ENCODE measurements at places on chromosomes 6 and 20.

- no peak for DNase-seq
Measured at GRCh38 chr20:50111120-50111828, 1.7 kb downstream of the UBE2V1 start.

DNA sequence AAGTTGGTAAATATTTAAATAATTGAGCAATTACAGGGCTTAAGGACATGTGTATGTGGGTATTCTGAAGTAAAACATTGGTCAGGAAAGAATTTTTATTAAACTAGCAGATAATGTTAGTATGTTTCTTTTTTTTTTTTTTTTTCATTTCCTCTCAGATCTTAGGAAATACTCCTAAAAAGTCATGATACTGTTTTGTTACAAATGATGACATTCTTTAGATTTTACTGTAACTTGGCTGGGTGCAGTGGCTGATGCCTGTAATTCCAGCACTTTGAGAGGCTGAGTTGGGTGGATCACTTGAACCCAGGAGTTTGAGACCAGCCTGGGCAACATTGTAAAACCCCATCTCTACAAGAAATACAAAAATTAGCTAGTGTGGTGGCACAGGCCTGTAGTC lies 41.5 kb downstream of the CDC40 start:
- no peak for DNase-seq

- no peak for DNase-seq
Measured at GRCh38 chr20:52104546-52105441, 86.8 kb downstream of the ZFP64 start.

GRCh38 chr6:88982720-88983119 lies 19.3 kb upstream of the RNGTT start:
- no peak for DNase-seq

DNA sequence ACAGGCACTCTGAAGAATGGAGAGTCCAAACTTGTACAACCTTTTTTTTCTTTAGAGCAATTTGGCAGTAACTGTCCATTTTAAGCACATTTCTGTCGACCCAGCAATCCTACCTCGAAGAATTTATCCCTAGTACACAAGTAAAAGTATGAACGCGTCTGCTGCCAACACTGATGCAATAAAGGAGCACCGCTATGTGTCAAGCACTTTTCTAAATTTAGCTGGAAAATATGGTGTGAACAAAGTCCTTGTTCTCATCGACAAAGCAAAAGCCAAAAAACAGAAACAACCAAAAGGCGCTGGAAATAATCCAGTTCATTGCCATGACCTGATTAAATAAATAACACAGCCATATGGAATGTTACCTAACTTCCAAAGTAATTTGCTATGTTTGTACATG lies 1.1 kb downstream of the DPM1 start:
- DNase-seq, result no peak

GRCh38 chr20:33728463-33728862 lies 3.3 kb upstream of the ZNF341 start:
- no peak for DNase-seq

- no peak for DNase-seq
Measured at GRCh38 chr20:24950128-24950835, 1.2 kb downstream of the CST7 start.

GRCh38 chr6:21820442-21820841 lies 226.9 kb downstream of the SOX4 start:
- no peak for DNase-seq

DNA sequence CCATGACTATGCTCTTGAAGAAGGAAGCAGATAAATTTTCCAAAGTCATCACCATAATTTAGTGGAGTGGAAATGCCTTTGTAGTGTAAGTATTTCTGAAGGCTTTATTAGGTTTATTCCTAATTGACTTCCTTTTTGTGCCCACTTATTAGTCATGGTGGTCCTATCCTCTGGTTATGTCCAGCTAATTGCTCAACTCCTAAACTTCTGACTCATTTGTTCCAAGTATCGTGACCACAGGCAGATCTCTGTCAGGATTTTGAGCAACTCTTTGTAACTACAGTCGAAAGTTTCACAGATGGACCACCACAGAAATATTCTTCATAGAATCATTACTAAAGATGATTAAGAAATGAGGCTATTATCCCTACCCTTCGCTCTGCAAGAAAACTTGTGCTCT lies 315.6 kb upstream of the PTCHD4 start:
- no peak for DNase-seq

DNA sequence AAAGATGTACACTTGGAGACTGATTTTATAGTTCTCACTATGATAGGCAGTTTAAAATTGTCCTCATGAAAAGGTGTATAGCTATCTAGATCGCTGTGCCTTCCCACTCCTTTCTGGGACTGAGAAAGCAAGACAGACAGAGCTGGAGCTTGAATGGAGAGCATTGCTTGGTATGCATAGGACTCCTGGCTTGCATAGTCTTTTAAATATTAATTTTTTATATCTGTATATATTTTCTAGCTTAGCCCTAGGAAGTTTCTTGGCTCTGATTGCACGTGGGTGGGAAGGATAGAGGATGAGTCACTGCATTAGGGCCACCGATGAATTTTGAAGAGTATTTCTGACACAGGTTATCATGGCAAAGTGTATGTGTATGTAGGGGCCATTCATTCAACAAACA lies 150.0 kb upstream of the SPACA1 start:
- no peak for DNase-seq

DNA sequence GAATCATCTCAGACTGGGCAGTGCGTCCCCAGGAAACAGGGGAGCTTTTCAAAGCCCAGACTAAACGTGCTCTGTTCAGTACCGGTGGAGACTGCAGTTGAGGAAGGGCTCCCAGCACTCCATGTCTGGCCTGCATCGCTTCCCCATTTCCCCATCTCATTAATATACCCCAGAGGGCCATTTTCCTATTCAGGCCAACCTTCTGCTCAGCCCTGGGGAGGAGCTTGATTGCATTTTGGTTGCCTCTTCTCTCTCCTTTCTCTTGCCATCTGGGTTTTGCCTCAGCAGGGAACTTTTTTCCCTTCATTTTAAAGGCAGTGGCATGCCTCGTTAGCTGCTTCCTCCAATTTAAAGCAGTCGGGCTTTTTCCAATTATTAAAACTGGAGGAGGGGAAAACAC lies 394.3 kb upstream of the SOX4 start:
- no peak for DNase-seq

DNA sequence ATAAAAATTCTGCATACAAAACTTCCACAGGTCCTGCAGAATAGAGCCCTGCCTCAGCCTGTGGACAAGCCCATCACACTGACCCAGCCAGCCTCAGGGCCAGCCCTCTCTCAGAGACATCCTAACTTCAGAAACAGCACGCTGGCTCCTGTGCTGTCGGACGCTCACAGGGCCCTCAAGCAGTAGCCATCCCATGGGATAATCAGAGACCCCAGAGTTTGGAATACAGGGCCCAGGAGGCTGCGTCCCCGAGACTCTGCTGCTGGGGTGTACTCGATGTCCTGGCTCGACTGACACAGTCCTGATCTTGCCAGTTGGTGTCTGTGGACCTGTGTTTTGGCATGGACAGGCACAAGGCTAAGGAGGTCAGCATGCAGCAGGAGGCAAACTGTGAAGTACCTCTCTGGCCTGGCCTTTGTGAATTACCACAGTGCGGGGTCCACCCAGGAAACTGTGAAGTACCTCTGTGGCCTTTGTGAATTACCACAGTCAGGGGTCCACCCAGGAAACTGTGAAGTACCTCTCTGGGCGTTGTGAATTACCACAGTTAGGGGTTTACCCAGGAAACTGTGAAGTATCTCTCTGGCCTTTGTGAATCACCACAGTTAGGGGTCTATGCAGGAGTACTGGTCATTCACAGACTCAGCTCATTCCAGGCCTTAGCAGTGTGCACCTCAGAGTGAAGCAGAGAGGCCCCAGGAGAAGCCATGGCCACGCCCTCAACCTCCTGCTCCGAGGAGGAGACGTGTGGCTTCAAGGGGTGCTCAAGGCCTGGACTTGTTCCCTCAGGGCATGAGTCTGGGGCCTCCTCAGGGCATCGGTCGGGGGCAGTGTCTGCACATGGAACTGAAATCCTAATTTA lies 212.4 kb downstream of the SYNDIG1 start:
- no peak for DNase-seq

- no peak for DNase-seq
Measured at GRCh38 chr6:45663251-45664221, 285.8 kb upstream of the SUPT3H start.

GRCh38 chr6:148105695-148106094 lies 236.9 kb upstream of the SASH1 start:
- no peak for DNase-seq

- DNase-seq, result no peak
Measured at GRCh38 chr6:35166520-35166919, 25.4 kb upstream of the TCP11 start.

GRCh38 chr6:134632024-134632423 lies 314.1 kb upstream of the SGK1 start:
- no peak for DNase-seq

GRCh38 chr20:54995011-54995410 lies 519.6 kb downstream of the DOK5 start:
- no peak for DNase-seq

- no peak for DNase-seq
Measured at GRCh38 chr6:6434723-6435122, 114.3 kb upstream of the F13A1 start.

GRCh38 chr6:6634735-6635075 lies 46.2 kb downstream of the LY86 start:
- no peak for DNase-seq

GRCh38 chr6:298233-299103 lies 6.2 kb downstream of the DUSP22 start:
- DNase-seq, result no peak

DNA sequence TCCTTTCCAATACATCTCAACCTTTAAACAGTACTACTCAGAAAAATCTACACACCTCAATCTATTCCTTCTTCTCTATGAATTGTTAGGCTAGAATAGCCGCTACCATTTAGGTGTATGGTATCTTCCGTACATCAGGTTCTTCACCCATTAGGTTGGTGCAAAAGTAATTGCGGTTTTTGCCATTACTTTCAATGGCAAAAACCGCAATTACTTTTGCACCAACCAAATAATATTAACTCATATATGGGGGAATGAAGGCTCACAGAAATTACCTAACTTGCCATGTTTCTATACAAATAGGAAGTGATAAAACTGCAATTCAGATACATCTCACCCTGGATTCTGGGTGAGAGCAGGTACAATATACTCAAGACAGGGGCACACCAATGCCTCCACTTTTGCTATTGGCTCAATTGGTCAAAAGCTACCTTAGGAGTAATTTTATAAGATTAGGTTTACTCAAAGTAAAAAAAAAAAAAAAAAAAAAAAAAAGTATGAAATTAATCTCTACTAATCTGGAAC lies 37.7 kb upstream of the ARHGAP18 start:
- DNase-seq, result no peak

DNA sequence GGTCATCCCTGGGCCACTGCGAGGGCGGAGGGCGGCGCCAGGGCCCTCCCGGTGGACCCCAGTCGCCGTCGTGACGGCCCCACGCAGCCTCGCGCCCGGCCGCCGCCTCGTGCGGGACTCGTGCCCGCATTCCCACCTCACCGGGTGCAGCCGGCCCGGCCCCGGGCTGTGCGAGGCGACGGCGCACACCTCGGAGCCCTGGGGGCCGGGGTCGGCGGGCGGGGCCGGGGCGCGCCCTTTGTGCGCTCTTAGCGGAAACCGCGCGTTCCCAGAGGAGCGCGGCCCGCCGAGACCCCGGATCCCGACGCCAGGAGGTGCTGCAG lies 5.5 kb upstream of the DLL1 start:
- DNase-seq, result no peak

- DNase-seq, result no peak
Measured at GRCh38 chr6:2209226-2209809, 36.1 kb downstream of the GMDS start.

DNA sequence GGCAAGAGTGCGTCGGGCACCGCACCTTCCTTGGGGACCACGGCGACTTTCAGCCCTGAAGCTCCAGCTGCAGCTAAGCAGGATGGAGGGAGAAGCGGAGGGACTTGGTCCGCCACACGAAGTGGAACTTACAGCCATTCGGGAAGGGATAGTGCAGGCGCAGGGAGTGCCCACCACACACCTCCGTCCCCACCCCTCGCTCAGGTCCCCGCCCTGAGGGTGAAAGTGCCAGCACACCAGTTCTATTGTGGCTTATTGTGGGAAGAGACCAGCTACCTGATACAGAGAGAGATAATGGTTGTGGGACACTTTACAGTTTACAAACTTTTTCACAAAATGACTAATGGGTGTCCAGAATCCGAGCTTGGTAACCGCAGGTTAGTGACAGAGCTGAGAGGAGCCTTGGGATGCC lies 76.1 kb downstream of the IRF4 start:
- no peak for DNase-seq

DNA sequence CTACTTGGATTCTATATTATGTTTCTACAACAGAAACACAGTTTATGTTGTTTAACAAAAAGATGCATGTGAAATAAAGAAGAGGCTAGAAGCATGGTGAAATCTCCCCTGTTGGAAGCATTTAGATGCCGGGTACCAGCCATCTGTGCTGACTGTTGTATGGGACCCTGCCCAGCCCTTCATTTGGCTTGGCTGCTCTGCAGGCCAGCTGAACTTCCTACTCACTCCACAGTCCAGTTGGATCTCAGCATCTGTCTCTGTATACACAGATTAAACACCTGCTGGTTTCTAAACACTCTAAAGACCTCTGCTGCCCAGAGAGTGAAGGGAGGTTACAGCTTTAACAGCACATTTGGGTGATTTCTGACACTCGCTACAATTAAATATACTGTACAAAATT lies 228.3 kb downstream of the SLC35F1 start:
- no peak for DNase-seq

GRCh38 chr6:22956029-22956681 lies 386.8 kb downstream of the HDGFL1 start:
- DNase-seq, result no peak

- DNase-seq, result no peak
Measured at GRCh38 chr20:62642666-62643520, 590 bp downstream of the SLCO4A1 start.

- DNase-seq, result no peak
Measured at GRCh38 chr6:131048933-131049515, 14.0 kb downstream of the EPB41L2 start.

DNA sequence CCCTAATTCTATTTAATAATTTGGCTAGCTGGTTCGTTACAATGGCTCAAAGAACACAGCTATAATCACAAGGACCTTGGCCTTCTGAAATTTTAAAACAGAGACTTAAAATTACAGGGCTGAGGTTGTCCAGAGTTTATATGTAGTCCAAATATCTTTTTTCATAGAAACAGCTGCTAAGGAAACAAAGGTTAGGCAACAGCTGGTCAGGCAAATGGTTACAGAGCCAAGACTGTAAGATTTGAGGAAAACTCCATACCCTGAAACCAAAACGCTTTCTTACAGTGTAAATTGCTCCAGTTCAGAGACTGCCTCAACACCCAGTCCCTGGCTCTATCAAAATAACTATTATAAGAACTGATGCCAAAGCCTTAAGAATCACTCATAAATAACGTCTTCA lies 9.7 kb upstream of the ARHGAP18 start:
- DNase-seq, result no peak

- DNase-seq, result no peak
Measured at GRCh38 chr20:54088430-54088829, 18.0 kb upstream of the BCAS1 start.

GRCh38 chr6:3383525-3383924 lies 73.3 kb downstream of the SLC22A23 start:
- DNase-seq, result no peak

All from caudate nucleus (tissue), 63 donors.